OCI-LY7 (cell line): ENCODE measurements at places on chromosomes 5 and 9. TPM values are rescaled to one million over a fixed set of nuclear protein-coding genes. Genes with fewer than 3 reads are reported as not detected.

DNA sequence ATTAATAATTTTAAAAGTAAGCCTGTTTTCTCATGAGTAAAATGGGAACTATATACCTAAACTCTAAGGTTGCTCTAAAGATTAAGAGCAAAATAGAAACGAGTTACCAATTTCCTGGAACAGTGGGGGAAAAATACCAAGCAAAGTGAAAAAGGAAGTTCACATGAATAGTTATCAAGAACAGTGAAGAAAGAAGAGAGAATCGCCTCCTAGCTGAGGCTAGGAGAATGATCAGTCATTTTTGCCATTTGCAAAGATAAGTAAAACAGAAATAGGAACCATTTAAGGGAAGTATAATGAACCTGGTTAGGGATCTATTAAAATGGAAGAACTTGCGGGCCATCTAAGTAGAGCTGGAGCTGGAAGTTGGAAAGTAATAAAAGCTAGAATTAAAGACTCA is 50.7 kb downstream of the P4HA2 start:
- peak; percentile 63 for DNase-seq

- DNase-seq, result no peak
Observed at GRCh38 chr5:112063191-112063590, 306.2 kb upstream of the NREP start.

DNA sequence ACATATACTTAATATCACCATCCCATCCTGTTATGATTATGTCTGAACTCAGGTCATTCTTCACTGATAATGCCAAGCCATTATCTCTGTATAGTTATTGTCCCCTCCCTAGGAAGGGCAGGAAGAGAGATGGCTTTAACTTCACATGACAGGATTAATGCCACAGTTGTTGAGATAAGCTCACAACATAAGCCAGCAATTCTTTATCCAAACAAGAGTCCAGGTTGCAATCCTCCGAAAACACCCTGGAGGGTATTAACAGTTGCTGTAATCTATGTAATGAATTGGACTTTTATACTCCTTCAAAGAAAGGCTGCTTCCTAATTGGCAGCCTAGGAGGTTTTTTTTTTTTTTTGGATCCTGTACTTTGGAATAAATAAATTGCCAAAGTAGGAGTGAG is 779.4 kb downstream of the SEMA5A start:
- DNase-seq, result no peak

DNA sequence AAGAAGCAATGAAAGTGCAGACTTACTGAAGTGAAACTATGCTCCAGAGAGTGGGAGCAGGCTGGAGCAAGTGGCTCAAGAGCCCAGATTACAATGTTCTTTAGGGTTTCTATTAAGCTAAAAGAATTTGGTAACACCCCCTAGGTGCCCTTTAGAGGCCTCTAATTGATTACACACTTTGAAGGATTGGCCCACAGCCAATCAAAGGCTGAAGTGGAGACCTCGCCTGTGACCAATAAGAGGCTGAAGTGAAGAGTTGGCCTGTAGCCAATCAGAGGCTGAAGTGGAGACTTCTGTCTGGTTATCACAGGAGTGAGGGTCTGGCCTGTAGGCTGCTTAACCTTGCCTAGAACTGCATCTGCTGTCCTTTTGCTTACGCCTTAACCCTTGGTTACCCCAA is 46.7 kb upstream of the SPATA31C2 start:
- DNase-seq, result no peak

DNA sequence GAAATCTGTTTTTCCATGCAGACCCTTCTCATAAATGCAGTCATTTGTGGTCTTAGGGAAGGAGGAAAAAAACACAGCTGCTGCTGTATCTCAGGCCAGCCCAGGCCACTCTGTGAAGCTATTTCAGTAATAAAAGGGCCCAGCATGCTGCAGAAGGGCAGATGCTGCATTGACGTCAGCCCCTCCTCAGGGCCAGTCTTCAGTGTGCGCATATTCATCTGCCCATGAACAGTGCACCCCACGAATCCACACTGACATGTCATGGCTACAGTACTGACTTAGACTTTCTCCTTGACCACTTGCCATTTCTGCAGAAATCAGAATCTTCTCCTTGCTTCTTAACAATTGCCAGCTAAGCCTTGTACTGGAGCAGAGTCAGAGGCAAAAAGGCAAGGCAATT is 304.7 kb downstream of the GABRG2 start:
- DNase-seq, result no peak

GRCh38 chr9:8208465-8208864 is 408.9 kb upstream of the DMAC1 start:
- no peak for DNase-seq

DNA sequence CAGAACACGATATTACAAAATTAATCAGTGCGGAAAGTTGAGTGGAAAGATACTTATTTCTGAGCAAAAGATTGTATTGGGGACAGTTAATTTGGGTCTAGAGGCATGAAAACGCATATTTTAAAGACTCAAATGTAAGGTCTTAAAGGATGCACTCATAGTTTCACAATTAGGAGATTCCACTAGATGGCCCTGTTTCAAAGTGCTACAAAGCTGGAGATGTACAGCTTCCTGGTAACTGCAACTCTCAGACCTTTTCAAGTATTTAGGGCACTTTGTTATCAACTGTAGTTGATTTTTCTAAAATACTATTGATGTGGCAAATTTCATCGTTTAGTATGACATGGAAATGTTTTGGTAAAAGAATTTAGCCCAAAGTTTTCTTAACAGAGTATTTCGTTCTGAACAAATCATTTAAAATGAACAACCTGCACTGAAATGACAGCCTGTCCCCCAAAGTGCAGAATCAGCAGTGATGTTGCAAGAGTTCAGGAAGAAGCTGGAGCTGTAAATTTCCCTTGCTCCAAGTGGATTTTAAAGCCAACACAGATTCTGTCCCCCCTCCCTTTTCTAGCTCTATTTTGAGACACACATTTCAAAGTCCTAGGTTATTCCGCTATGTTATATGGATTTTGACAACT is 16.2 kb upstream of the NDUFB6 start:
- DNase-seq, result peak; percentile 73

- no peak for DNase-seq
Observed at GRCh38 chr9:104974053-104974962, 46.4 kb upstream of the ABCA1 start.

- no peak for DNase-seq
Observed at GRCh38 chr5:153476767-153477166, 13.7 kb upstream of the GRIA1 start.

- DNase-seq, result no peak
Observed at GRCh38 chr9:124500028-124500795, 7.0 kb downstream of the NR5A1 start.

DNA sequence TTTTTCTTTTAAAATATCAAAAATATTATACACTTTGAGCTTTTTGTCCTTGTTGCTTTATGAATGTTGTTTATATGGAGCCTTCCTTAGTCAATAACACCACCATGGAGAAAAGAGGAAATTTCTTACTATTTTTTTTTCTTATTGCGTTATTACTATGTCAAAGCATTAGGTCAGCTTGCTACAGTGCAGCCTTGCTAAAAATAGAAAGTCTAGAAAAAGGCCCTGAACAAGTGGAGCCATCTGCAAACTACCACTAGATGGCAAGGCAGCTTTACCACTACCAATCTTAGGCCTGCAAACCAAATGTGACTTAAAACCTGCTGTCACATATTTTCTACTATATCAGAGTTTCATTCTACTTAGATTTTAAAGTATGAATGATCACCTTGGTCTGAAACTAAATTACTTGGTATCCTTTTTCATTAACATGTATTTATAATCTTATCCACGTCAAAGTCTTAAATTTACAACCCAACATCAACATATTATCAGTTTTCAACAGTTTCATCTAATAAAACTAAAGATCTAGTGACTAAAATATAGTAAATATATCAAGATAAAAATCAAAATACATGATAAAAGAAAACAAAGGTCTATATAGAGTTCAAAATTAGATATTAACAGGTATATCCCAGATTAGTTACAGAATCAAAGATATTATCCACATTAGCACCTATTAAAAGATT is 113.1 kb upstream of the ACOT12 start:
- peak; percentile 92 for DNase-seq

GRCh38 chr5:119129770-119130169 is 58.9 kb downstream of the DMXL1 start:
- DNase-seq, result no peak

DNA sequence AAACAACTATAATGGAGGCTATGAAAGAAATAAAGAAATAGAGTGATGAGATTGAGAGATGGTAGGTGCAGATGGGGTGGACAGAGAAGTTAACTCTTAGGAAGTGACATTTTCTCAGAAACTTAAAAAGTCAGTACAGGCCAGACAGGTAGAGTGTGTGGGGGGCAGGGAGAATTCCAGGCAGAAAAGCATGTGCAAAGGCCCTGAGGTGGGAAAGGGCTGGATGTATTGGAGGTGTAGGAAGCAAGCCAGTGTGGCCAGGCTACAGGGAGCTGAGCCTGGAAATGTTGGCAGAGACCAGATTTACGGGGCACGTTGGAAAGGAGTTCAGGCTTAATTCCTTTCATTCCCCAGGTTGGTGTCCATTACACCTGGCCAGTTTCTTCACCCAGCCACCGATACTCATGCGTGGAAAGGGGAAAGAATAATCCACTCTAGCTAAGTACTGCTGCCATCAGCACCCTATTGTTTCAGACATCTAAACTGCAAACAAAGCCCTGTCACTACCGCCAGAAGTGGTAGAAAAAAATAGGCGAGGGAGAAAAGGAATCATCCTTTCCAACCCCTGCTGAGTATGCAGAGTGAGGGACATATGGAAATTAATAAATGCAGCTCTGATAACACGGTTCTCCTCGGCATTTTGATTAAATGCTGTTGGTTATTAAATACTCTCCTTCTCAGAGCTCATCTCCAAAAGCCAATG is 116.8 kb upstream of the GPR151 start:
- DNase-seq, result no peak

SEMA6A gene
- not detected in 2 replicates for total RNA-seq

FOXD4L6 gene
- 0.29 TPM in 1 of 2 replicates, not detected in the other for total RNA-seq

AK8 gene
- total RNA-seq, result 0.27 TPM in 1 of 2 replicates, not detected in the other

LCN1 gene
- total RNA-seq, result not detected in 2 replicates

SPINK1 gene
- total RNA-seq, result not detected in 2 replicates

CLK4 gene
- total RNA-seq, result 32.6 and 40.1 TPM in 2 replicates

SLC6A18 gene
- total RNA-seq, result not detected in 2 replicates

TMEM141 gene
- 41.5 and 43.2 TPM in 2 replicates for total RNA-seq

SLC6A19 gene
- total RNA-seq, result not detected in 2 replicates

CBY3 gene
- total RNA-seq, result not detected in 2 replicates

PCDHB12 gene
- total RNA-seq, result not detected in 2 replicates
